ENCODE measurements at places on chromosomes 5 and 9.
A peak's percentile ranks its signal among the peaks of the same experiment; 100 is the strongest.

DNA sequence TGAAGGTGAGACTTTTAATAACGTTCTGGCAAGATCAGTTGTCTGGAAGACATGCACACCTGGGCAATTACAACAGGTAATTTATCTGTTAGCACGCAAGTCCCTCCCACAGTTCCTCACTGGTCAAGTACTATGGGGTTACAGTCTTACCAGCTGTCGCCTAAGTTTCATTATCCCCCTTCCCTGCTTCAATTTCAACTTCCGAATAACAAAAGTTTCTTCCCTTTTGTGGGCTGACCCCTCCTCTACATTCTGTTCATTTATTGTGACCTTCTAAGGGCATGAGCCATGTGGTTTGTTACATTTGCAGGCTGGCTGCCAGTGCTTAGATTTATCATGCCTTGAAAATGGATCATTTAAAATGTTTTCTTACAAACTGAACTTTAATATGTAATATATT is 16.5 kb downstream of the GAPT start:
- no peak for DNase-seq

GRCh38 chr5:134072471-134073210 is 41.8 kb upstream of the TCF7 start:
- DNase-seq: no peak

- peak; percentile 11 for DNase-seq
Observed at GRCh38 chr5:139847790-139848507, 52.3 kb downstream of the PSD2 start.

GRCh38 chr9:18746631-18747030 is 272.7 kb downstream of the ADAMTSL1 start:
- DNase-seq: no peak

DNA sequence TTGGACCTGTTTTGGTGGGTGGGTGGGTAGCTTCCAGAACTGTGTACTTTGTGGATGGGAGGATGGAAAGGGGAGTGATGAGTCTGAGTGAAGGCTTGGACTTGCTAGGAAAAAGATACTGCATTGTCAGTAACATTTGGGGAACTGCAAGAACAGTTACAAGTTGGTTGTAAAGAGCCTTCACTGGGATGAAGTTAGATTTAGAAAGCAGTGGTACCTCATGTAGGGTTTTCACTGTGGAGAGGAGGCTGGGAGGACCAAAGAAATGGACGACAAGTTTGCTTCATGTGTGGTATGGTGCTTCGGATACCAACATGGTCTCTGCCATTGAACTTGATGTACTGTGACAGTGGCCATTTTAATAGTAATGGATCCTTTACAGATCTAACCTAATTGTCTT is 50.3 kb downstream of the RAD23B start:
- no peak for DNase-seq

DNA sequence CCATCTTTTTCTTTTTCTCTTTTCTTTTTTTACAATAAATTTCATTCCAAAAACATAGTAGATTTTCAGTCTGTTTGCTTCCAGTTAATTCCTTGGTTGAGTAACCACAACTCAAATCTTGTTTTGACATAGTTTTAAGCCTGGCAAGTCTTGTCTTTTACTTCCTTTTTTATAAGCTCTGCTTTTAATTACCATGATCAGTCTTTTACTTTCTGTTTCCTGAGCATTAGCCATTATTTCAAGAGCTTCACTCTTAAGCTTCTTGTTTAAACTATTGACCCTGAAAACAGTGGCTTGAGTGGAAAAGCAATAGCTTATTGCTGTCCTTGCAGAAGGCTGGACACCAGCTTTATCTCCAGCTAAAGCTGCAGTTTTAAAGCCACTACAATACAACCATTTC is 1363.3 kb downstream of the MAT2B start:
- DNase-seq: no peak

- DNase-seq: no peak
Observed at GRCh38 chr9:94173632-94174031, 85.5 kb upstream of the ZNF169 start.

GRCh38 chr9:124969401-124969800 is 28.5 kb upstream of the GOLGA1 start:
- DNase-seq: no peak

- DNase-seq: no peak
Observed at GRCh38 chr9:133705576-133705975, 32.6 kb downstream of the SARDH start.

GRCh38 chr5:158569534-158569933 is 530.2 kb downstream of the EBF1 start:
- DNase-seq: no peak

GRCh38 chr5:73899916-73900315 is 273.9 kb downstream of the ARHGEF28 start:
- DNase-seq: no peak

- no peak for DNase-seq
Observed at GRCh38 chr5:135484674-135485086, 32.5 kb upstream of the TIFAB start.

DNA sequence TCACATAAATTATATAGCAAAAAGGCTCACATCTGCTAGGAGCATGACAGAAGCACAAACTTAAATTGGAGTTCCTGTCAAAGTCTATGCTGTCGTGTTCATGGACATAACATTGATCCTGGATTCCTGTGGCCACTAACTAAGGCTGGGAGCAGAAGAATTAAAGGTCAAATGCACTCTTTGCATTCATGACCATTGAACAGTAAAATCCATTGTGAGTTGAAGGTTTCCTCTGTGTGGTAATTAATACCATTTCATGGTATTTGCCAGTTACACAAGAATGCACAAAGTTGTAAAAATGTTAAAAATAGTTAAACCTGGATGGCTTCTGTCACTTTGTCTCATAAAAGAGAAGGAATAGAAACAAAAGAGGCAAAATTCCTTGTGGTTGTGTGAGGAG is 242.6 kb downstream of the NPR3 start:
- no peak for DNase-seq

GRCh38 chr5:173278172-173278571 is 43.2 kb upstream of the NKX2-5 start:
- no peak for DNase-seq

GRCh38 chr9:87573841-87574342 is 76.2 kb downstream of the DAPK1 start:
- DNase-seq: no peak

DNA sequence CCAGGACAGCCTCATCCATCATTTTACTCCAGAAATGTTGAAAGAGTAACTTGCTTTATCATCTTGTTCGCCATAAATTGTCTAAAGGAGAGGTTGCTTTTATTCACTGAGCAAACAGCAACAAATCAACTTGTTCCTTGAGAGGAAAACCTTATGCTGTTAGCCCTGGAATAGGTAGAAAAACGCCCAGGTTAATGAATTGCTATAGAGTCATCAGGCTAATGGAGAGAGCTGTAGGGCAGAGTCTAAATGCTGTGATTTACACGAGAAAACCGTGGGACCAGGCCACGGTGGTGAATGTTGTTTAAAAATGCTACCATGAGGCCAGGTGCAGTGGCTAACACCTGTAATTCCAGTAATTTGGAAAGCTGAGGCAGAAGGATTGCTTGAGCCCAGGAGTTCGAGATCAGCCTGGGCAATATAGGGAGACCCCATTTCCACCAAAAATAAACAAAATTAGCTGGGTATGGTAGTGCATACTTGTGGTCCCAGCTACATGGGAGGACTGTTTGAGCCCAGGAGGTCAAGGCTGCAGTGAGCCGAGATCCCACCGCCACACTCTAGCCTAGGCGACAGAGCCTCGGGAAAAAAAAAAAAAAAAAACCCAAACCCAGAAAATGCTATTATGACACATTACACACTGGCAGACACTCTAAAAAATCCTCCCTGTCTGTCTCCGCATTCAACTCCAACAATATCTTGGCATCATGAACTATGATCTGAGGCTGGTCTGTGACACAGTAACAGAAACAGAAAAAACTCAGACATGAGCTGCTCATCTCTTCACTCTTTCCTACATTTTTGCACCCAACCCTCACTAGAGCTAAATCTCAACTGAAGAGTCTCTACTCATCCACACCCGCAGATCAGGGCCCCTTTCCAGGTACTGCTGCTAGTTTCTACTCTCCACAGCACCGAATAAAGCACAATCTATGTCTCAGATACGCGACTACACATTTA is 118.6 kb upstream of the RETREG1 start:
- no peak for DNase-seq

DNA sequence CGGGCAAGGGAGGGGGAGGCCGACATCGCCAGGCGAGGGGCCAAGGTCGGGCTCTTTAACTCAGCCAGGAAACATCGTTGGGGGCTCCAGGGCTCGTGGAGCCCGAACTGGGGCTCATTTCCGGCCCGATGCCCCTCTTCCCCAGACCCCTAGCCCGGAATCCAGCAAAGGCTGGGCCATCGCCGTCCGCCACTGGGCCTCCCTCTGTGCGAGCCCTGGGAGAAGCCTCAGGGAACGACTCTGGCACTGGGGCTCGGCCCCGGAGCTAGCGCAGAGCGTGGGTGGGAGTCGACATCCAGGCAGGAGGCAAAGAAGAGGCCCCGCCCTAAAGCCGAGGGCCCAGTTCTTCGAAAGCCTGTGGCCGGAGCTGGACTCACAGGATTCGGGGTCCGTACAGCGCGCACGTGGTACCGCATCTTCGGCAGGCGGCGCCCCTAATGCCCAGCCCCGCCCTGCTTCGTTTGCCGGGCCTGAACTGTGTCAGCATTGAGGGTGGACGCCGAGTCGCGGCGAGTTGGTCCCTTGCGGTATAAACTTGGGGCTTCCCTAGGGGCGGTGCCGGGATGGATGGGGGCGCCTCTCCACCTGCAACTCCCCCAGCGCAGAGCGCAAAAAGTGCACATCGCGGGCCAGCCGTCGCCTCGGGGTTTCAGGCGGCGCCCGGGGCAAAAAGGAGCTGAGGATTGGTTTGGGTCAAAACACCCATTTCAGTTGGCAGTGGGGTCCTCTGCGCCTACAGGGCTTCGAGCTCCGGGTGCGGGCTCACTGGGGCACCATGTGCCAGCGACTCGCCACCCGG is 3.6 kb upstream of the PAX5 start:
- DNase-seq: no peak

DNA sequence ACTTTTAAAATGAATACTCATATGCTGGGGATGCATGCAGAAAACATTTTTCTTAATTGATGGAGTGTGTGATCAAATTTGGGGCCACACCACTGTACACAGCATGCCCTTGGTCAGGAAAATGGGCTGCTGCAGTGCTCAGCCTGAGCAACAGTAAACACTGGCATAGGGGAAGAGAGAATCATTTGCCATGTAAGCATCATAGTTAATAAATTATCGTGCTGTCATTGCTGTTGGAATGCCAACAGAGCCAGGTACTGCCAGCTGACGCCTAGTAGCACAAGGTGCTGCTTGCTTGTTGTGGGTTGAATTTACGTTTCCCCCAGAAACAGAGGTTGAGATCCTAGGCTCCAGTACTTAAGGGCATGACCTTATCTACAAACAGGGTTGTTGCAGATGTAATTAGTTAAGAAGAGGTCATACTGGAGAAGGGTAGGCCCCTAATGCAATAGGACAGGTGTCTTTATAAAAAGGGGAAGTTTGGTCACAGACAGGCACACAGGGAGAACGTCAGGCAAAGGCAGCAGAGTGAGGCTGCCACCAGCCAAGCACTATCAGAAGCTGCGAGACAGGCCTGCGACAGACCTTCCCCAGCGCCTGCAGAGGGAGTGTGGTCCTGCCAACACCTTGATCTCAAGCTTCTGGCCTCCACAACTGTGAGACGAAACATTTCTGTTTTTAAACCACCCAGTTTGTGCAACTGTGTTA is 25.3 kb downstream of the DAP start:
- no peak for DNase-seq

DNA sequence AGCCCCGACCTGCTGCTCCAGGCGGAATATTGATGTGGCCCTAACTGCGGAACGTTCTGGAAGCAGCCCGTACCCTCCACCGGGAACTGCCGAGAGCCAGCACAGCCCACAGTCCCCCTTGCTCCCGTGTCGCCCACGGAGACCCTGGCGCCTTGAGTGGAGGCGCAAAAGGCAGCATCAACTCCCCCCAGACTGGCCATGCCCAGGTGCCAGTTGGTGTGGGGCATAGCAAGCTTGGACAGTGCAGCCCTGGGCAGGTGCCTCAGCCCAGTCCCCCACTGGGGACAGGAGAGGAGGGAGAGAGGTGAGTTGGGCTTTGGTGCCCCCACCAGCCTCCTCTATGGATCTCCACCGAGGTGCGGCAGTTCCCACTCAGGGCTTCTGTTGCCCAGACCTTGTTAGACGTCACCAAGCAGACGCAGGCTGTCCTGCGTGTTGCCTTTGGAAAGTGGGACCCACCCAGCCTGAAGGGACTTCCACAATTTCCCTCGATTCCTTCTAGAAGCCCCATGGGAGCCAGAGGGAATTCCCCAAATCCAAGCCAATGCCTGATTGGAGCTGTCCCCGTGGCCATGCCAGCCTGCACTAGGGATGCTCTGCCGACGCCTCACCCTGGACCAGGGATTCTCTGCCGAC is 19.8 kb upstream of the NRARP start:
- no peak for DNase-seq

DNA sequence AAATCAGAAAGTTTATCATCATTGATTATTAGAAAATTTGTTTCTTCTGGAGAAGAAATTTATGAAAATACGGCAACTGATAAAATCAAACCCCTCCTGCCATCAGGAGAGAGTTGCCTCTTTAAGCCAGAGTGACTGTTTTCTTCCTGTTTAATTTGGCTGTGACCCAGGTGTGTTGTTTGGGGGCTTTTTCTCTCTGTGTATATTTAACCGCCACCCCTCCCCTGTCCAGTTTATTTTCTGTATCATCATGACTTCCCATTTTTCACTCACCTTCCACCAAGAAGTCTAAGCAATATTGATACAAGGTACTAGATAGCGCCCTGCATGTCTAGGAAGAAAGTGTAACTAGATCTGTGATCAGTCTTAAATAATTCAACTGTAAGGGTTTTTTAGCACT is 50.1 kb downstream of the FAM78A start:
- DNase-seq: no peak

GRCh38 chr9:128554155-128554862 is 1.9 kb downstream of the SPTAN1 start:
- DNase-seq: no peak

DNA sequence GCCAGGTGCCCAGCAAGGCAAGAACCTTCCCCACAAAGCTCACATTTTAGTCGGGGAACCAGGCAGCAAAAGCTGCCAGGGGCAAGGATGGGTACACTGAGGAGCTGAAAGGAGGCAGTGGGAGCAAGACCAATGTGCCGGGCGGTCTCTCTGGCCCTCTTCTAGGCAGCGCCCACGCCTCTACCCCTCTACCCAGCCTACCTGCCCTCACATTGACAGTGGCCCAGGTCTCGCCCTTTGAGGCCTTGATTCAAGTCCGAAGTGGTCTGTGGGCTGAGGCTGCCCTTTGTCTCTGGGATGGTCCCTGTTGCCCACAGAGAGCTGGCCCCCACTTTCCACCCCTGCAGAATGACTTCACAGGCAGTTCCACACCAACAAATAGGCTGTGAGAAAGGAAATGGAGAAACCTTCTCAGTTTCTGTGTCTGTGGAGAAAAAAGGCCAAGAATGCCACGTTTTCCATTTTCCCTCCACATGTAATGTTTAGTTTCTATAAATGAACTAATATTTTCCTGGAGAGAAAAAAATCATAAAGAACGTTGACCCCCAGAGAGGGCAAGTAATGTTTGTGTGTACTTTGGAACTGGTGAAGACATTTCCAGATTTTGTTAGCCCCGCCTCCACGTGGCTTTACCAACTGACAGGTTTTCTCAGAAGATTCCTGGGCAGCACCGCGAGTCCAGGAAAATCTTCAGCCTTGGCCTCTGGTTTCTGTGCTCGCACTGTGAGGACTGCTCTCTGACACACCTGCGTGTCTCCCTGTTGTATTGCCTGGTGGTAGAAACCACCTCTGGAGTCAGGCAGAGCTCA is 57.4 kb upstream of the ANGPTL2 start:
- no peak for DNase-seq

Data from DMS79 treated with DMSO at 0.1 percent for 48 hours (cell line).